Body of pancreas (tissue), 4 donors: ENCODE measurements at places on chromosomes 6 and 20. TPM values are rescaled to one million over a fixed set of nuclear protein-coding genes. Genes with fewer than 3 reads are reported as not detected.

FOXC1 gene
- total RNA-seq, result 2.0 TPM

WFDC2 gene
- total RNA-seq, result 3.0 TPM

SYCP2L gene
- 2.1 TPM for total RNA-seq

PRSS35 gene
- total RNA-seq, result not detected

PTPRK gene
- total RNA-seq, result 121 TPM

LGSN gene
- under 0.01 TPM for total RNA-seq
